M059J (cell line): ENCODE measurements at places on chromosomes 1 and 21.
A peak's percentile ranks its signal among the peaks of the same experiment; 100 is the strongest.

DNA sequence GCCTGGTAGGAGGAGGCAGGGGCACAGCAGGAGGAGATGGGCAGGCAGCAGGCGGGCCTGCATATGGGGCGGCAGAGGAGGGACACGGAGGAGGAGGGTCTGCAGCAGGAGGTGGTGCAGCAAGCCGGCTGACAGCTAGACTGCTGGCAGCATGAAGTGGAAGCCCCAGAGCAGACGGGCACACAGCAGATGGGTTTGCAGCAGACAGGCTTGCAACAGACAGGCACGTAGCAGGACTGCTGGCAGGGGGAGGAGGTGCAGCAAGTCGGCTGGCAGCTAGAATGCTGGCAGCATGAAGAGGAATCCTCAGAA lies 615 bp downstream of the KRTAP10-5 start:
- no peak for DNase-seq

- peak; percentile 75 for DNase-seq
Measured at GRCh38 chr1:58162952-58163550, 383.5 kb downstream of the OMA1 start.

DNA sequence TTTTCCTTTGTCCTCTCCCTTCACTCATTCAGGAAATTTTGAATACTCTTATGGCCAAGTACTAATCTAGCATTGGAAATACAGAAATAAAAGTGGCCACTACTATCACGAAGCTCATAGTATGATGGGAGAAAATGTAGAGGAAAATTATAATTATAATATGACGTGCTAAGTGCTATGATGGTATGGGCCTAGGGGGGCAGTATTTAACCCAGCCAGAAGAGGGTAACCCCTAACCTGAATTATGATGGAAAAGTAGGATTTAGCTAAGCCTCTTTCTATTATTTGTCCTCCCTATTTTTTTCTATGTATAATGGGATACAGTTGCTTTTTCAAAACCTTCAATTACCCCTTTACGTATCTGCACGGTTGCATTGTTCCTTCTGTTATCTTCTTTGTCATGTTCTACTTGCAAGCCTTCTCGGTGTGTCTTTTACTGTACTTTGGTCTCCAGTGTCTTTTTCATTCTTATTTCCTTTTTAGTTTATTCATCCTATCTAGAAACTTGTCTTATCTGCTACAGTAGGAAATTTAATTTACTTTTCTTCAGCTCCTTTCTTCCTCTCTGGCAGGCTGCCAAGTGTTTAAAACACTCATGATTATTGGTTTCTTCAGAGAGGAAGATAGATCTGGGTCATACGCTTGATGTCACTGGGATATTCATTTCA lies 88.8 kb upstream of the GPR52 start:
- peak; percentile 2 for DNase-seq

GRCh38 chr21:29321217-29321616 lies 22.5 kb downstream of the BACH1 start:
- no peak for DNase-seq

DNA sequence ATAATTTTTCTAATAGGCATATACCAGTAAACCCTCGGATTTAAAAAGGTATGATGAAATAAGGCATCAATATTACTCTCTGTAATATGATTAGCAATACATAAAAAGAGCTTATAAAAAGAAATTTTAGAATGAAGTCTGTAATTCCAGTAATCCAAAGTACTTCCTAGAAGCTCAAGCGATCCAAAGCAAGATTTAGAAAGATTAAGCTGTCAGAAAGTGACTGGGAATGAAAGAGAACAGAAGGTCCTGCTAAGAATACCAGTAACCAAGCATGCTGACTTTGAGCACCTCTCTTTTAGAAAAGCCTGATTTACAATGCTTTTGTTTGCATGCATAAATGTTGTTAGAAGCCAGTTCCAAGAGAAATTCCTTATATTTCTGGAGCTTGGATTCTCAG lies 125.1 kb downstream of the GIPC2 start:
- no peak for DNase-seq

- no peak for DNase-seq
Measured at GRCh38 chr1:232986527-232986922, 36.1 kb downstream of the NTPCR start.

- no peak for DNase-seq
Measured at GRCh38 chr1:22712502-22713271, 2.0 kb downstream of the EPHB2 start.

GRCh38 chr21:45177039-45177438 lies 102.7 kb downstream of the ADARB1 start:
- no peak for DNase-seq

- DNase-seq: no peak
Measured at GRCh38 chr1:149977345-149977744, 33.2 kb downstream of the OTUD7B start.

GRCh38 chr1:245434280-245434679 lies 279.5 kb downstream of the KIF26B start:
- no peak for DNase-seq

DNA sequence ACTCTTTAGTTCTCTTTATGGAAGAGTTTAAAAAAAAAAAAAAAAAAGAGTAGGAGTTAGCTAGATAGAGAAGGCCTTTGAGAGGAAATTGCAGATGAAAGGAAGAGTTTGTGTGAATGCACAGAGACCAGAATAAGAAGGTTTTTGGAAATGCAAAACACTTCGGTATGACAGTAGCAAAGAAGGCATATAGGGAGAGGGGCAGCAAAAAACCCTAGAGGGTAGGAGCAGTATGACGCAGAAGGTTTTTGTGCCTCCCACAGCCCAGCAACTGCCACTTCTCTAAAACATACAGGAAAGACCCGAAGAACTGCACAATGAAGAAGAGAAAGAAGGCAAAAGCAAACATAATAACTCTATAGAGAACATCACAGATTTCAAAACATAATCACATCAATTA lies 84.3 kb downstream of the WDR64 start:
- DNase-seq: no peak

GRCh38 chr1:205921570-205921909 lies 21.7 kb downstream of the SLC26A9 start:
- no peak for DNase-seq

GRCh38 chr21:34877485-34878128 lies 171.5 kb downstream of the RUNX1 start:
- no peak for DNase-seq

- DNase-seq: no peak
Measured at GRCh38 chr1:241140670-241141069, 216.3 kb downstream of the RGS7 start.

DNA sequence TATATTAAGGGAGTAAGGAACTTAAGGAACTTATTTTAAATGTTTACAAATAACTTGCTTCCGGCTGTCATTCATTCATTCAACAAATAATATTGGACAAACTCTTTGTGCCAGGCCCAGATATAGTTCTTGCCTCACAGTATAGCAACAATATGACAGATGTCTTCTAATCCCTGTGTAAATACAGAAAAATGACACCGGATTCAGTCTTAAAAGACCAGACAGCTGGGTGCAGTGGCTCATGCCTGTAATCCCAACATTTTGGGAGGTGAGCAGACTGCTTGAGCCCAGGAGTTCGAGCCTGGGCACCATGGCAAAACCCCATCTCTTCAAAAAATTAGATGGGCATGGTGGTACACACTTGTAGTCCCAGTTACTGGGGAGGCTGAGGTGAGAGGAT lies 23.7 kb downstream of the EIF2B3 start:
- no peak for DNase-seq

DNA sequence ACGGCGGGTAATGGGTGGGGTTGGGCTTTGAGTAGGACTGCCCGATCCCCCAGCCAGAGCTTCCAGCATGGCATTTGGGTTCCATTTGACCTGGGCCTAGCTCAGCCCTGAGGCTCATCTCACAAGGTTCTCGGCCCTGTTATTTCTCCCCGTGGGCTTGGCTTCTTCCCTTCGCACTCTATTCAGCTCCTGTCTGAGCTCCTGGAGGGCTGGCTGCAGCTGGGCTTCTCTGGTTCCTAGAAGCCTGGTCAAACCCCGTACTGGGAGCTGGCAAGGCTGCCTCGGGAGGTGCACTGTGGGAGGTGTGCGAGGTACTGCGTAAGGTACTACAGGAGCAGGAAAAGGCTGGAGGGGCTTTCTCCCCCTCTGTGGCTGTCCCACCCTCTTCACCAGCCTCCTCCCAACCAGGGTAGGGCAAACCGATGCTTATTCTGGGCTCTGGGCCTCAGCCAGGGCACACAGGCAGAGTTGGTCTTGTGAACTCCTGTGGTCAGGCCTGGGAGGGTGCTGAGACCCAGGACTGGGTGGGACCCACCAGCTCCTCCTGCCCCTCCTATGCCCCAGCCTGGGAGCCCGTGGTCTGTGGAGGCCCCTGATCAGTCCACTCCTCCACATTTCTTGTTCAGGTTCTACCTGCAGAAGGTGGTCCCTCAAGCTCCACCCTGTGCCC lies 814 bp downstream of the A3GALT2 start:
- DNase-seq: no peak

- peak; percentile 95 for DNase-seq
Measured at GRCh38 chr1:218467101-218468072, 122.3 kb downstream of the TGFB2 start.

GRCh38 chr1:218376722-218377121 lies 31.6 kb downstream of the TGFB2 start:
- peak; percentile 68 for DNase-seq

- DNase-seq: peak; percentile 95
Measured at GRCh38 chr1:31102501-31102950, 37.0 kb upstream of the PUM1 start.

DNA sequence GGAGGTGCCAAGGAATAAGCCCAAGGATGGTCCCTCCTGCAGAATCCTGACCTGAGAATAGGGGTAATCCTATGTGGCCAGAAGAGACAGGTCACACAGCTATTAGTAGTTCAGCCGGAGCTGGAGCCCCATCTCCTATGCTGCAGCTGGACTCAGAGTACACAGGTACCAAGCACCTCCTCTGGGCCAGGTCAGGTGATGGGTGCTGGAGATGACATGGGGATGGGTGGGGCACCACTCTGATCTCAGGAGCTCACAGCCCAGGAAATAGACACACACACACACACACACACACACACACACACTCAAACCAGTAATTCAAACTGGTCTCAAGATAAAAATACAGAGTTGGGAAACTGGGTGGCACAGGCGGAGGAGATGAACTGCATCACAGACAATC lies 54.2 kb upstream of the SSBP3 start:
- no peak for DNase-seq

GRCh38 chr1:5913876-5914275 lies 78.3 kb downstream of the NPHP4 start:
- DNase-seq: no peak

- peak; percentile 47 for DNase-seq
Measured at GRCh38 chr1:234972411-234973191, 156.0 kb downstream of the TOMM20 start.

- DNase-seq: peak; percentile 59
Measured at GRCh38 chr1:160006312-160006940, 25.4 kb downstream of the PIGM start.

GRCh38 chr1:183379951-183380350 lies 38.2 kb downstream of the NMNAT2 start:
- DNase-seq: no peak

DNA sequence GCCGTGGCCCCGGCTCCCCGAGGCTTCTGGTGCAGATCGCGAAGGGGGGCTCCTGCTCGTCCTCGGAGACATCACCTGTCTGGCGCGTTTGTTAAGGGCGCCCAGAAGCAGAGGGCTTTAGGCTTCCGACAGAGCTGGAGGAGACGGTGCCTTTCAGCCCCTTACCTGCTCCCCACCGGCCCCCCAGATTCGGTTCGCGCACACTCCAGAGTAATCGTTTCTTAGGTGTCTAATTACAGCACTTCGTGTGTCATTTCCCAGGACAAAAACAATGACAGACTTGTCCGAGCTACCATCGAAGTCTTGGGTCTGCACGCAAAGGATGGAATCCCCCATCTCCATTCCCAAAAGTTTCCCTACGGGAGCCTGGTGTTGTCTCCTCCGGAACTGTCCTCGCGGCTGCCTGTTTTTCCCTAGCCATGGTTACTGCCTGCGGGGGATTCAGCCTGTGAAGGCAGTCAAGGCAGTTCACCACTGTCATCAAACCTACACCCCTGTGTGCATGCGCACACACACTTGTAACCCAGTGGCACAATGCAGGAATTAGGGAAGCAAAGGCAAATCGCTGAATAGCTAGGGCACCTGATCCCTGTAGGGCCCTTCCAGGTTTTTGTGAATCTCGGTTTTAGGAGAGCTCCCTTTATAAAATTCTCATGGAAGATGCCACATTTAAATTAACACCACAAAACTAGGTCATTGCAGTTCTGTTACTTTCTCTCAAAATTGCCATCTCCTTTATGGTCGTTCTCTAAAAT lies 738 bp upstream of the CDC42BPA start:
- DNase-seq: peak; percentile 77

- no peak for DNase-seq
Measured at GRCh38 chr1:89566761-89567174, 42.1 kb downstream of the LRRC8B start.

DNA sequence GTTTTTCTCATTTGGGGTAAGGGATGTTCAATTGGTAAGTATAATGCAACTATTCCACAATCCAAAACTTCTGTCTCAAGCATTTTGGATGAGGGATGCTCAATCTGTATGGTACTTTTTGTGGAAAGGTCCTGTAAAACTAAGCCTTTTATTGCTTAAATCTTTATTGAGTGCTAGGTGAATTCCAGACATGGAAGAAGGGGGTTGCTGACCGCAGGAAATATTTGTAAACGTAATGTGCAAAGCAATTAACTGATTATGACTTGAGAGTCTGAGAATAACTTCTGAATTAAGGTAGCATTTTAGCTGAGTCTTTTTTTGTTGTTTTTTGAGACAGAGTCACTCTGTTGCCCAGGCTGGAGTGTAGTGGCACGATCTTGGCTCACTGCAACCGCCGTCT lies 3.1 kb downstream of the AKIRIN1 start:
- no peak for DNase-seq

GRCh38 chr1:94798462-94798861 lies 21.7 kb upstream of the SLC44A3 start:
- no peak for DNase-seq

DNA sequence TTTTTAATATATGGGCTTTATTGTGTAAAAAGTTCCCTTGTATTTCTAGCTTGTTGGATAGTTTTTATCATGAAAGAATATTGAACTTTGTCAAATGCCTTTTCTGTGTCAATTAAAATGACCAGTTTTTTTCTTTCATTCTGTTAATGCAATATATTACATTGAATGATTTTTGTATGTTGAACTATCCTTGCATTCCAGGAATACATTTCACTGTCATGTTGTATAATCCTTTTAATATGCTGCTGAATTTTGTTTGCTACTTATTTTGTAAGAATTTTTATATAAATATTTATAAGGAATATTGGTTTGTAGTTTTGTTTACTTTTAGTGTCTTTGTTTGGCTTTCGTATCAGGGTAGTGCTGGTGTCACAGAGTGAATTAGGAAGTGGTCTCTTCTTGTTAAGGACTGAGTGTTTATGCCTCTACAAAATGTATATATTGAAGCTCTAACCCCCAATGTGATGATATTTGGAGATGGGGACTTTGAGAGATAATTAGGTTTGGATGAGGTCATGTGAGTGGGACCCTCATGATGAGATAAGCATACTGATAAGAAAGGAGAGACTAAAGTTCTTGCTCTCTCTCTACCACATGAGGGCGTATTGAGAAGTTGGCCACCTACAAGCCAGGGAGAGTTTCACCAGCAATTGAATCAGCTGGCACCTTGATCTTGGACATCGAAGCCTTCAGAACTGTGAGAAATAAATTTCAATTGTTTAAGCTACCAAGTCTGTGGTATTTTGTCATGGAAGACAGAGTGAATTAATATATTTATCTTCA lies 12.0 kb upstream of the SLAMF6 start:
- no peak for DNase-seq

GRCh38 chr1:227742738-227743715 lies 7.8 kb downstream of the SNAP47 start:
- no peak for DNase-seq
